ENCODE measurements at places on chromosomes 16 and 17. TPM values are rescaled to one million over a fixed set of nuclear protein-coding genes. Genes with fewer than 3 reads are reported as not detected.

Gene GNAO1
- total RNA-seq = 4.3 TPM

Gene TVP23A
- not detected for total RNA-seq

Gene B3GNT9
- 5.6 TPM for total RNA-seq

GRCh38 chr17:53837131-53837530 is 14.4 kb downstream of the KIF2B start:
- DNase-seq = no peak

Gene MRPL12
- 102 TPM for total RNA-seq

- peak; percentile 94 for DNase-seq
These were observed at the start of gene ATP6V0A1 for GRCh38 chr17:42458497-42459255. TSS of gene ATP6V0A1 (plus strand) at chr17:42458878. CDS start at chr17:42460895, 2,017 bp downstream.

GRCh38 chr16:70809392-70810060 is 8.6 kb upstream of the VAC14 start:
- DNase-seq = no peak

Gene TAT
- total RNA-seq = not detected

Gene CBX8
- 6.8 TPM for total RNA-seq

Gene CDRT15
- not detected for total RNA-seq

GRCh38 chr17:59800530-59800942 is 92.2 kb downstream of the TUBD1 start:
- DNase-seq = no peak
